Nephron progenitor cell (in vitro differentiated cells): ENCODE measurements at places on chromosomes 4 and X.

DNA sequence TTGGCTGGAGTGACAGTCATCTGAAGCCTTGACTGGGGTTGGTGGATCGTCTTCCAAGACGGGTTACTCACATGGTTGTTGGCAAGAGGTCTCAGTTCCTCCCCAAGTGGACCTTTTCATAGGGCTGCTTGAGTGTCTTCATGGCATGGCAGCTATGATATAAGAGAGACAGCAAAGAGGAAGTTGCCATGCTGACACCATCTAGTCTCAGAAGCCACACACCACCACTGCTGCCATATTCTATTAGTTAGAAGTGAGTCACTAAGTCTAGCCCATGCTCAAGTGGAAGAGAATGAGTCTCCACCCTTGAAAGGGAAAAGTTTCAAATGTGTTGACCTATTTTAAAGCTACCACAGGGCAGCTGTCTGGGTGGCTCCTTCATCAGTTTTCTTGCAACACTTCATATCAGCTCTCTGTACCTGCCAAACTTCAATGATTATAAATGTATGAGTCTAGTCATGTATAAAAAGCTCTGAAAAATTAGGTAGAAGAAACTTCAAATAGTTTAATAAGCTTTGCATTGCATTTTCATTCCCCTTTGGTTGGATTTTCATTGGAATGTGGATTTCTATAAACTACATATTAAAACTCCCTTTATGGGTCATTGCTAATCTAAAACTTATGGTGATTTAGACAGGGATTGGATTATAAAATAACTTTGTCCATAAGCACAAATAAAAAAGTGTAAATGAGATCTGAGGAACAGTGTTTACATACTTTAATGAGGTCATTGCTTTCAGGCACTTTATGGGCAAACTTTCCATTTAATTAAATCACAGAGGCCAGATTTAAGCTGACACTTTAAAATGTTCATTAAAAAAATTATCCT lies 68.0 kb upstream of the ATXN3L start:
- no peak for DNase-seq

DNA sequence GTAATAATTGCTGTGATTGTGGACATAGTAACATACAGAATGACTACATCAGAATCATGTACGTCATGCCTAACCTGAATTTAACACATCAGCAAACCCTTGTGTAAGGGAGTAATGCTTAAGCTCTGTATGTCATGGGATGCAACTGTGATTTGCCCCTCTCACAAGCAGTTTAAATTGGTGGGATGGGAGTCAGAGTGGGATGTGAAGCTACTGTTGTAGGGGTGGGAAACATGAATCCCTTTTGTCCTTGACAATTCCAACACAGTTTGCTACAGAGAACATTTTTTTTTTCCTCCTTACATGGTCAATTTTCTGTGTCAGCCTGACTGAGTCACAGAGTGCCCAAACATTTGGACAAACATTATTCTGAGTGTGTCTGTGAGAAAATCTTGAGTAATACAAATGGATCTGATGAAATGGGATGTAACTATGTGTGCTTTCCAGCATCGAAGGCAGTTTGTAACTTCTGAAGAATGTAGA lies 392.8 kb downstream of the GPM6A start:
- no peak for DNase-seq

- DNase-seq: peak; percentile 33
Measured at GRCh38 chr4:824461-825062, 1.4 kb downstream of the CPLX1 start.

GRCh38 chrX:30572004-30572403 lies 5.6 kb downstream of the TASL start:
- DNase-seq: no peak

- DNase-seq: no peak
Measured at GRCh38 chrX:72128183-72128834, 3.4 kb downstream of the RTL5 start.

DNA sequence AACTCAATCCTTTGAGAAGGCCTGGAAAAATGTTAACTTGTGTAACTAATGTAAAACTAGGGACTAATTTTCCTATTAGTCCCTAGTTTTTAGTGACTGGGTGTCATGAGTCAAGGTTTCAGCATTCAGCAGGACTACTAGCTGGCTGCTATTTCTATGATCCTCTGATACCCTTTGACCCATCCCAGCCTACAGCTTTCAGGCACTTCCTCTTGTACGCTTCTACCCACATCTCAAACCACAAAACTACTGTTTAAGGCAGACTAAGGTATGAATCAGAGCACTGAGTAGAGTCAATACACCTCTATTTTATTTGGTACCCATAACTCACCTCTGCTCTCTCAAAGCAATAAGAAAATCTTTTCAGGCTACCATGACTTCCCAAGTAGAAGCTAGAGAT lies 809.6 kb downstream of the PDHA2 start:
- no peak for DNase-seq

GRCh38 chrX:135741192-135741715 lies 26.7 kb downstream of the CT45A3 start:
- DNase-seq: no peak

GRCh38 chr4:14580061-14580460 lies 422.2 kb upstream of the CPEB2 start:
- DNase-seq: no peak

DNA sequence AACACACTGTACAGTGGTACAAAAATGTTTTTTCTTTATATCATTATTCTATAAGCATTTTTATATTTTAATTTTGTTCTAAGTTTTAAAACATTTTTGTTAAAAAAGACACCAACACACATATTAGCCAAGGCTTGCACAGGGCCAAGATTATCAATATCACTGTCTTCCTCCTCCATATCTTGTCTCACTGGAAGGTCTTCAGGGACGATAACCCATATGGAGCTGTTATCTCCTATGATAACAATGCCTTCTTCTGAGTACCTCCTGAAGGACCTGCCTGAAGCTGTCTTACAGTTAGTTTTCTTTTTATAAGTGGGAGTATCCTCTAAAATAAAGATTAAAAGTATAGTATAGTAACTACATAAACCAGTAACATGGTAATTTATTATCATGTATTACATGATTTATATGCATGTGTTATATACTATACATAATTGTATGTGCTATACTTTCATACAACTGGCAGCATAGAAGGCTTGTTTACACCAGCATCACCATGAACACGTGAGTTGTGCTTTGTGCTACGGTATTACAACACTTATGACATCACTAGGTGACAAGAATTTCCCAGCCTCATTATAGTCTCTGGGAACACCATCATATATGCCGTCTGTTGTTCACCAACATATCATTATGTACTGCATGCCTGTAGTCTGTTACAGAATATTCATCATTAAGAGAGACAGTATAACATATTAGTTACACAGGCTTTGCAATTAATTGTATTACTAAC lies 90.7 kb downstream of the WDFY3 start:
- DNase-seq: no peak

GRCh38 chrX:97700547-97700946 lies 816.8 kb downstream of the RPA4 start:
- no peak for DNase-seq

- DNase-seq: no peak
Measured at GRCh38 chr4:124866301-124866700, 153.8 kb upstream of the ANKRD50 start.

DNA sequence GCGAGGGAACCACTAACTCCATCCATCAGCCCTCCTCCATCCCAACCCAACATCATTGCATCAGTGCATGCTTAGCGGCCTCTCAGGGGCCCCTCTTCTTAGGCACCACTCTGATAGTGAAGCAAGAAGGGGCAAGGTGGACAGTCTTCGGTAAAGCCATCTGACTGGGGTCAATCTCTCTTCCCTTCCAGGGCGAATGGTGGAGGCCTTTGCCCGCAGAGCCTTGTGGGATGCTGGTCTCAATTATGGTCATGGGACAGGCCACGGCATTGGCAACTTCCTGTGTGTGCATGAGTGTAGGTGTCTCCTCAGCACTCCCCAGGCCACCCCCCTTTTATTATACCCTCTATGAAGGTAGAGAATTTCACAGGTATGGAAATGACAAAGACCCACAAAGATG lies 18.8 kb upstream of the SASH3 start:
- DNase-seq: no peak

DNA sequence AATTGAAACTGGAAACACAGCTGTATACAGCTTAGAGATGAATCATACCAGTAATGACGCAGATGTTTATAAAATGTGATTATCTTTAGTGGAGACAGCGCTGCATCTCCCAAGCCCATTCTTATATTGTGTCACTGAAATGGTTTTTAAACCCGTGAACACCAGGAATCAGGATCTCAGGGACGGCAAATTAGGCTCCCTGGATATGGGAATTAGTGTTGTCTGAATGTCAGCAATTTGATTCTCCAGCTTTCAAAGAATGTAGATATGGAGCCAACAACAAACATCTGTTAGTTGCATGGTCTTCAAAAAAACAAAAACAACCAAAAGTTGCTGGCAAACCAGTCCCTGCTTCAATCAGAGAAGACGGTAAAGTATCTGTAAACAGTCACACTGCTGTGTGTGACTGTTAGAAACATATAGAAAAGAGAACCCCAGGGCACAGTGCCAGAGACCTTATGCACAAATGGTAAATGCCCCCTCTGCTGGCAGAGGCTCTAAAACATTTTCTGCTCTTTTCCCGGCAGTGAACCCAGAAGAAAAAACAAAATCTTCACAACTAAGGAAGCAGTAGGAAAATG lies 351.9 kb upstream of the FTHL17 start:
- peak; percentile 8 for DNase-seq

DNA sequence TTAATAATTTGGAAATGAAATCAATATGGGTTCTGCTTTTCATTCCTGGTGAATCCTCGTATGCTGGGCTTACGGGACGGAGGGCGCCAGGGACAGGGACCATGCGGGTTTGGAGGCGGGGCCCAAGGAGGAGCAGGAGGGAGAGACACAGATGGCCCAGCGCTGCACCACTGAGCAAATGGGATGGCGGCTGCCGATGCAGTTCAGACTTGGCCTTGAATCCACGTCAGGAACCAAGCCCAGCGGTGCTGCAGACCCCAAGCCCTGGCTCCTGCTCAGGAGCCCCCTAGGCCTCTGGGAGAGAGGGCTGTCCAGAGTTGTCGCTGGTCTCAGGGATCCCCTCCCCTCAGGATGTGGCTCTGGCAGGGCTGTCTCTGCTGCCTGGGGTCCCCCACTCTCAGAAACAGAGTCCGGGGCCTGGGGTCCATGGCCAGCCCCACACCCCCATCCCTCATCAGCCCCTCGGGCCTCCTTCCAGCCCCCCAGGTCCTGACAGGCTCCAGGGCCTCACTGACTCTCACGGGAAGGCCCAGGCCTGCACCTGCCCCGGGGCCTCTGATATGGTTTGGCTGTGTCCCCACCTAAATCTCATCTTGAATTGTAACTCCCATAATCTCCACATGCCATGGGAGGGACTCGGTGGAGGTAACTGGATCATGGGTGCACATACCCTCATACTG lies 75.2 kb downstream of the FAM53A start:
- no peak for DNase-seq

GRCh38 chrX:3263681-3264126 lies 82.7 kb downstream of the MXRA5 start:
- no peak for DNase-seq

- DNase-seq: no peak
Measured at GRCh38 chr4:169628579-169628978, 8.2 kb downstream of the CLCN3 start.

GRCh38 chrX:508163-508562 lies 121.5 kb upstream of the PPP2R3B start:
- no peak for DNase-seq

DNA sequence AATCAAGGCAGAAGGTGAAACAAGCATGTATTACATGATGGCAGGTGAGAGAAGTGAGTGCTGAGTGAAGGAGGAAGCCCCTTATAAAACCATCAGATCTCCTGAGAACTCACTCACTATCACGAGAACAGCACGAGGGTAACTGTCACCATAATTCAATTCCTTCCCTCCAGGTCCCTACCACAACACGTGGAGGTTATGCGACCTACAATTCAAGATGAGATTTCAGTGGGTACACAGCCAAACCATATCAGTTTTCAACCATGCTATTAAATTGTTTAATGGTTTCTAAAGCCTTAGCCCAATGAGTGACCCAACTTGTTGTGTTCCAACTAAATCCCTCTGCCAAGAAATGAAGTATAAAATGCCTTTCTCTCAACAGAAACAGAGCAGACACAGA lies 519.8 kb downstream of the GBA3 start:
- DNase-seq: no peak

GRCh38 chrX:84737471-84737871 lies 235.2 kb upstream of the HDX start:
- no peak for DNase-seq

GRCh38 chr4:79042079-79042674 lies 102.9 kb upstream of the PAQR3 start:
- no peak for DNase-seq

- DNase-seq: no peak
Measured at GRCh38 chrX:115687595-115687994, 126.6 kb downstream of the PLS3 start.

- no peak for DNase-seq
Measured at GRCh38 chrX:20595928-20596575, 329.3 kb upstream of the RPS6KA3 start.

DNA sequence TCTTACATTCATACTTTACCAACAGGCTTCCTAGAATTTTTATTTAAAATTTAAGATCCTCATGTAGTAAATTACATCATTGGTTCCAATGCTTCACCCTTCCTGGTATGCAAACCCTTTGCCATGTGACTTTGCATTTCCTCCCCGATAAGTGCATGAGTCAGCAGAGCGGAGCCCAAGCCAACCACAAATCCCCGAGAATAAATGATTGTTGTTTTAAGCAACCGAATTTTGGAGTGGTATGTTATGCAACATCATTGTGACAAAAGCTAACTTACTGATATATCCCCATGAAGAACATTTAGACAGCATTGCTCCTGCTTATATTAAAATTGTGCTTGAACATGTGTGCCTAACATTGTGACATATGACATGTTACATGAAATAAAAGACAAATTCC lies 199.4 kb upstream of the DDX53 start:
- DNase-seq: no peak

- no peak for DNase-seq
Measured at GRCh38 chr4:70721747-70722146, at the start of gene RUFY3. RUFY3 (plus strand) TSS chr4:70721964; CDS start chr4:70722574, 610 bp downstream.

DNA sequence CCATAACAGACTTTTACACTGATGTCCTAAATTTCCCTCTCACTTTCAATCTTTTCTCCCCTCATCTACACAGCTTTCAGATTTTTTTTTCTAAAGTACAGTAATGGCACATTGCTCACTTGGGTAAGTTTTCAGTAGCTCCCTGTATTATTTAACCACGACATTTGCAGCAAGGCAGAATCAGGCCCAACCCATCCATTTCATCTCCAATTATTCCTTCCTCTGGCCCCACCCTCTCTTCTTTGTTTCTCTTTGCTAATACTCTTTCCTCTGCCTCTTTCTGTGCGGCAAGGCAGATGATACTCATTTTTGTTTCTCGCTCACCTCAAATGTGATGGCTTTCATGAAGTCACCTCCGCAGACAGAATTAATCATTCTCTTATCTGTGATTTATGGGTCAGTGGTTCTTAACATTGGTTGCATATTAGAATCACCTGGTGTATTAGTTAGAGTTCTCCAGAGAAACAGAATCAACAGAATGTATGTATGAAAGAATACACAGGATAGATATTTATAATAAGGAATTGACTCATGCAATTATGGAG lies 43.4 kb upstream of the GATB start:
- DNase-seq: no peak
